ENCODE measurements at places on chromosomes 6 and 20. TPM values are rescaled to one million over a fixed set of nuclear protein-coding genes. Genes with fewer than 3 reads are reported as not detected.

DNA sequence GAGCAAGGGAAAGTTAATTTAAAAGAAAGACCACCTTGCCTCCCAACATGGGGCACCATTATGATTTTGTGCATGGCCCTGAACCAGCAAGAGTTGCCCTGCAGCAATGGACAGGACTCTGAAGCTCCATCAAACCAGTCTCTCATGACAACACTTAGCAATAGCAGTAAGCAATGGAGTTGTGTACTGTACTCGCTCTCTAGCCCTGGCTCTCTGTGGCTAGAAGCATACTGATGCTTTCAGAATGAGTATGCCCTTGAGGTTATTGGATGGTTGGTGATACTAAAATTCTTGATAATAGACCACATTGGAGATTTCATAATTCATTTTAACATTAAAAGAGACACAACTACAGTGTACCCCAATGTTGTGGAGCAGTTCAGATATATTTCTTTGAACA lies 23.2 kb upstream of the LMBRD1 start:
- no peaks in the 10 kb centered on the region for H3K27me3 ChIP-seq
- H3K27ac ChIP-seq, result no peak overlapping the region
- H3K4me3 ChIP-seq, result no peak overlapping the region
- H3K4me1 ChIP-seq, result no peaks in the 10 kb centered on the region
- no peaks in the 10 kb centered on the region for H3K36me3 ChIP-seq

GRCh38 chr6:41671376-41671775 lies 33.1 kb downstream of the MDFI start:
- peaks cover 2% of the 10 kb centered on the region for H3K27me3 ChIP-seq
- H3K27ac ChIP-seq, result no peak overlapping the region
- DNase-seq, result peak; percentile 52
- no peaks in the 10 kb centered on the region for H3K36me3 ChIP-seq
- H3K4me1 ChIP-seq, result peaks cover 17% of the 10 kb centered on the region

- no peaks in the 10 kb centered on the region for H3K36me3 ChIP-seq
- peaks cover 24% of the 10 kb centered on the region for H3K4me1 ChIP-seq
- H3K4me3 ChIP-seq, result peak overlapping the region; percentile 70
Observed at GRCh38 chr20:53914781-53915445, 155.5 kb downstream of the BCAS1 start.

- no peaks in the 10 kb centered on the region for H3K4me1 ChIP-seq
- no peaks in the 10 kb centered on the region for H3K27me3 ChIP-seq
- no peak overlapping the region for H3K4me3 ChIP-seq
- no peak for DNase-seq
- H3K36me3 ChIP-seq, result no peaks in the 10 kb centered on the region
Observed at GRCh38 chr6:3533981-3534380, 77.1 kb upstream of the SLC22A23 start.

DNA sequence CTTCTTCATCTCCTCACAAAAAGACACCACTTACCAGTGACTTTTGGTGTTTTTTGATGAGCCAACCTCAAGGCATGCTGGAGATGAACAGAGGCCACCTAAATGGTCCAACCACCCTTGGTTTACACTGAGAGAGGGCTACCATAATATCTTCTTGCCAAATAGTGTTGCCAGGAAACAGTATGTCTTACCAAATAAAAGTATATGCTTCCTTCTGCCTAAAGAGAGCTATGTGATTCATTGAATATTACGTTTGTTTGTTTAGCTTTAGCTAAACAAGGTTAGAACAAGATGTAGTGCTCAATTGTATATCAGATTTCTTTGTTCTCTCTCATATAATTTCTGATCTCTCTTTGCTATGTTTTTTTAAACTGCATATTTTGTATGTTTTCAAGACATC lies 40.6 kb upstream of the BMP6 start:
- no peak overlapping the region for H3K27ac ChIP-seq
- no peaks in the 10 kb centered on the region for H3K36me3 ChIP-seq
- H3K4me3 ChIP-seq, result no peak overlapping the region
- no peak for DNase-seq
- no peaks in the 10 kb centered on the region for H3K4me1 ChIP-seq
- no peaks in the 10 kb centered on the region for H3K27me3 ChIP-seq

DNA sequence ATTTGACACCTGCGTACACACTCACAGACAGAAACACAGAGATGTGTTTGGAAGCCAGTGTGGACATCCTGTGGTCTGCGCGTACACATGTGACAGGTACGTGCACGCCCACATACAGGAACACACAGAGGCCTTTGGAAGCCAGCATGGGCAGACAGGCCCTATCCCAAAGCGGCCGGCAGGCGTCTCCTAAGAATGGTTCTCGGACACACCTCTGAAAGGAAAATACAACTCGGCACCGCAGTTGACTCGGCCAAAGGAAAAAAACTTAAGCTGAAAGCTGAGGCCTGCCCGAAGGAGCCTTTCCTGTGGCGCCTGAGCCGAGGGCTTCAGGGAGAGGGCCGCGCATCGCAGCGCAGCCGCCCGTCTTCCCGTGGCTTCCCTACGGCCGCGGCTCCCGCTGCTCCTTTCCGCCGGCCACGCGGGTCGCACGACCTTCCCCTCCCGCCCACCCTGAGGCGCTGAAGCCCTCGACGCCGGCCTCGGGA lies 1.4 kb upstream of the CEP43 start:
- peaks cover 5% of the 10 kb centered on the region for H3K4me1 ChIP-seq
- H3K27ac ChIP-seq, result no peak overlapping the region
- no peaks in the 10 kb centered on the region for H3K36me3 ChIP-seq
- peak; percentile 66 for DNase-seq
- peak overlapping the region; percentile 62 for H3K4me3 ChIP-seq

HELZ2 gene
- 9.9 TPM for total RNA-seq

DNA sequence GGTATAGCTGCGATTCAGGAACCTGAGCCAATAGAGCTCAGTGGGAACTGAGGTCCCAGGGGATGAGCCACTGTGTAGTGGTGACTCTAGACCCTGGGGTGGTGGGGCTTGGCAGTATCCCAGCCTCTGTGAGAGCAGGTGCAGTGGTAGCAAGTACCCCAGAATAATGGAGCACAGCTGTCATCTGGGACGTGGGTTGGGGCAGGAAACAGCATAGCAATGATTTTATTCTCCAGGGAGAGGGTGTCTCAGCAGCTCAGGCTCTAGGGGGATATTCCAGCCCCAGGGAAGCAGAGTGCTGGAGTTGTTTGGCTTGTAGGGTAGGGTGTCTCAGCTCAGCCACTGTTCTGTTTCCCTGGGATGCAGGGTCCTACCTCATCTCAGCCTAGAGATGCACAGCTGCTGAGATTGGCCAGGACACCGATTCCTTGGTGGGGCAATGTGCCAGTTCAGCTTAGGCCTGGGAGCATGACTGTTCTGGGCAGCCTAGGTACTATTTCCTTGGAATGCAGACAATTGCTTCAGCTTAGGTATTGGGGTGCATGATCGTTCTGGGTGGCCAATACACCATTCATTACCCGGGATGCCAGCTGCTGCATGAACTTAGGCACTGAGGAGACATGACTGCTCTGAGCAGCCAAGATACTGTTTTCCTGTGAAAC lies 34.0 kb upstream of the NUP153 start:
- no peaks in the 10 kb centered on the region for H3K27me3 ChIP-seq
- no peaks in the 10 kb centered on the region for H3K36me3 ChIP-seq
- H3K4me1 ChIP-seq, result no peaks in the 10 kb centered on the region
- no peak overlapping the region for H3K27ac ChIP-seq

OR12D3 gene
- not detected for total RNA-seq

EMILIN3 gene
- total RNA-seq, result 8.6 TPM

DNA sequence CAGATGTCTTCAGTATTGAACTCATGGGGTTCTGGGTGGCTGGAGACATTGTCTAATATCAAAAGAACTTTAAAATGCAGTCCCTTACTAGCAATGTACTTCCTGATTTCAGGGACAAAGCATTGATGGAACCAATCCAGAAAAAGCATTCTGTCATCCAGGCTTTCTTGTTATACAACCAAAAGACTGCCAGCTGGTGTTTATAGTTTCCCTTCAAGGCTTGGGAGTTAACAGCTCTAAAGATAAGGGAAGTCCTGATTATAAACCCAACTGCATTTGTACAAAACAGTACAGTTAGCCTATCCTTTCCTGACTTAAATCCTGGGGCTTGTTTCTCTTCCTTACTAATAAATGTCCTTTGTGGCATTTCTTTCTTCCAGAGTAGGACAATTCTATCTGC lies 160.0 kb downstream of the COL21A1 start:
- no peak for DNase-seq
- no peak overlapping the region for H3K27ac ChIP-seq
- H3K36me3 ChIP-seq, result no peaks in the 10 kb centered on the region
- no peaks in the 10 kb centered on the region for H3K4me1 ChIP-seq
- H3K4me3 ChIP-seq, result no peak overlapping the region
- no peaks in the 10 kb centered on the region for H3K27me3 ChIP-seq

SIGLEC1 gene
- total RNA-seq, result 1.9 TPM

SYNCRIP gene
- total RNA-seq, result 71.1 TPM

GRCh38 chr6:18562726-18563125 lies 175.6 kb downstream of the RNF144B start:
- no peak overlapping the region for H3K4me3 ChIP-seq
- no peaks in the 10 kb centered on the region for H3K36me3 ChIP-seq
- no peak overlapping the region for H3K27ac ChIP-seq
- DNase-seq, result no peak

DNA sequence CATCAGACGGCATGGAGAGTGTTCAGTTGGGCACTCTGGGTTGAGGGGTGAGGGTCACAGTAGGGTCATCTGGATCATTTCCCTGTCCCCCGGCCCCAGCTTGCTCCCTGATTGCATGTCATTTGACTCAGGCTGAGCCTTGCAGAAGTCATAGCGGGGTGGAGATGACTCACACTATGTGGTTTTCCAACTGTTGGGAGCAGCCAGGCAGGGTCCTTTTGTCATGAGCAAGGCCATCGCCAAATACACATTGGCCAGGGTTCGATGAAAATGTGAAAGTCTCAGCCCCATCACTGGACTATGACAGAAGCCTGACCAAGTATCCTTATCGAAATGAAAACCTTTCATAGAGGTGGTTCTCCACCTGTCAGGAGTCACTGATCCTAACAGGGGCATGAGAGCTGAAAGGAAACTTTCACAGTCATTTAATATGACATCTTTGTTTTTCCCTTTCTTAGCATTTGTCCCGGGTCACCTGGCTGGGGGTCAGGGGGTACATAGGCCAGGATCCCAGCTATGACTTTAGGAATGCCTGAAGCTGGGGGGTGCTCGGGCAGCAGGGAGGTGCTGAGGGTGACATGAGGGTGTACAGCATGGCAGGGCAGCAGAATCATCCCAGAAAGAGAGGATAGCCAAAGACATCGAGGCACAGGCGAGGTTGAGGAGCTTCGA lies 70.2 kb upstream of the CD93 start:
- no peaks in the 10 kb centered on the region for H3K27me3 ChIP-seq
- no peaks in the 10 kb centered on the region for H3K36me3 ChIP-seq
- no peak overlapping the region for H3K4me3 ChIP-seq

DNA sequence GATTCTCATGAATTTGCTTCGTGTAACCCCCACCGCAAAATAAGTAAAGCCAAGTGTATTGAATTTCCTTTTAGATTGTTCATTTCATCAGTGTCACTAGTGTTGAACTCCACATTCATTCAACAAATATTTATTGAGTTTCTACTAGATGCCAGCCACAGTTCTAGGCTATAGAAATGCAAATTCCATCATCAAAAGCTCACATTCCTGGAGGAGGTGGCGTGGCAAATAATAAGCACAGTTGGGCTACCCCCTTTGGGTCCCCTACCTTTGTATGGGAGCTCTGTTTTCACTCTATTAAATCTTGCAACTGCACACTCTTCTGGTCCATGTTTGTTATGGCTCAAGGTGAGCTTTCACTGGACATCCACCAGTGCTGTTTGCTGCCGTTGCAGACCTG lies 12.7 kb upstream of the ME1 start:
- H3K4me3 ChIP-seq, result no peak overlapping the region
- DNase-seq, result no peak
- H3K27me3 ChIP-seq, result no peaks in the 10 kb centered on the region
- no peaks in the 10 kb centered on the region for H3K36me3 ChIP-seq
- no peaks in the 10 kb centered on the region for H3K4me1 ChIP-seq

DNA sequence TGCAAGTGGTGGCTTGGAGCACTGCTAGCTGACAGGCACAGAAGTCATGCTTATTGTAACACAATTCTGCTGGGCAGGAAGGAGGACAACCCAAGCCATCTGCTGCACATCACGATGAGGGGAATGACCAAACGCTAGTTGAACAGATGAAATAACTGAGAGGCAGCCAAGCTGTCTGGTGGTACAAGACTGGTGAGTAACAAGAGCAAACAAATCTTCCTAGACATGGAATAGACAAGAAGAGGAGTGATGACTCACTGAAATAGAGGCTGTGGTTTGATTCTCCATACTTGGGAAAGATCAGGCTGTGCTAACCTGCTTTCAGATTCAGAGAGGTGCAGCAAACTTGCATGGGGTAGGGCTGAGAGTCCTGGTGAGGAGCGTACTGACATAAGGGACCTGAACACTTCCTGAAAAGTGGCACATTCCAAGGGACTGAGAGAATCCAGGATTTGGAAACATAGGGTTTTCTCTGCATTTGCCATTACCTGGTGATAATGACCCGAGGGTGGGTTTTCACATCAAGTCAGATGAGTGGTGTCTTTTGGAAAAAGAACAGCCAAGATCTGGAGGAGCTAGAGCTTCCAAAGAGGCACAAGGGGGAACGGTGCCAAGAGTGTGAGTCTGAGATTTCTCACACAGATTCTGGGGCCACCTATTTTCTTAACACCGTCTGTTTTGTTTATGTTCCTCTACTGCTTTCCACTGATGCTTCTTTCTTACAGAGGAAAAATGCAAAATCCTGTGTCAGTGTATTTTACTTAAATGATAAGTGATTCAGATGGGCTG lies 60.0 kb downstream of the PRL start:
- no peaks in the 10 kb centered on the region for H3K27me3 ChIP-seq
- H3K4me3 ChIP-seq, result no peak overlapping the region
- no peaks in the 10 kb centered on the region for H3K36me3 ChIP-seq
- no peak overlapping the region for H3K27ac ChIP-seq

- H3K36me3 ChIP-seq, result peaks cover 6% of the 10 kb centered on the region
- no peak for DNase-seq
- no peaks in the 10 kb centered on the region for H3K27me3 ChIP-seq
- no peak overlapping the region for H3K4me3 ChIP-seq
- no peak overlapping the region for H3K27ac ChIP-seq
Observed at GRCh38 chr20:35317416-35318210, 25.4 kb upstream of the FAM83C start.

DNA sequence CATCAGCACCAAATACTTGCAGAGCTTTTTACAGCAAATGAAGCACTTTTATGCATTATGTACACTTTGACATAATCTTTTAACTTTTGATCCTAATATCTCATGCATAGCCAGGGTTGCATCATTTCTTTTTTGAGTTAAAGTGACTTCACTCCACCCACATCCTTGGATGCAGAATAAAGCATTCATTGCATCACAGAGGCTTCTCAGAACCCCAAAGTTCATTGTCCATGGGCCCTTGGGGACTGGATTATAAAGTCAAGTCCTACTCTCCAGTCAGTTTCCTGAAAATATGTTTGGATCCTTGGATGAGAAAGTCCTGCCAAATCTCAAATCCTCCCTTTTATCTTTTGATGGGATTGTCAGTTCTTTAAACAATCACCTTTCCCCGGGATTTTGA lies 10.6 kb upstream of the EFHC1 start:
- H3K4me3 ChIP-seq, result no peak overlapping the region
- H3K4me1 ChIP-seq, result no peaks in the 10 kb centered on the region
- H3K27ac ChIP-seq, result peak overlapping the region; percentile 40

MPIG6B gene
- not detected for total RNA-seq

GRCh38 chr20:60050193-60050947 lies 92.1 kb downstream of the CDH26 start:
- no peaks in the 10 kb centered on the region for H3K27me3 ChIP-seq
- no peak overlapping the region for H3K4me3 ChIP-seq
- no peak overlapping the region for H3K27ac ChIP-seq
